ENCODE measurements at places on chromosomes 2 and 18.

DNA sequence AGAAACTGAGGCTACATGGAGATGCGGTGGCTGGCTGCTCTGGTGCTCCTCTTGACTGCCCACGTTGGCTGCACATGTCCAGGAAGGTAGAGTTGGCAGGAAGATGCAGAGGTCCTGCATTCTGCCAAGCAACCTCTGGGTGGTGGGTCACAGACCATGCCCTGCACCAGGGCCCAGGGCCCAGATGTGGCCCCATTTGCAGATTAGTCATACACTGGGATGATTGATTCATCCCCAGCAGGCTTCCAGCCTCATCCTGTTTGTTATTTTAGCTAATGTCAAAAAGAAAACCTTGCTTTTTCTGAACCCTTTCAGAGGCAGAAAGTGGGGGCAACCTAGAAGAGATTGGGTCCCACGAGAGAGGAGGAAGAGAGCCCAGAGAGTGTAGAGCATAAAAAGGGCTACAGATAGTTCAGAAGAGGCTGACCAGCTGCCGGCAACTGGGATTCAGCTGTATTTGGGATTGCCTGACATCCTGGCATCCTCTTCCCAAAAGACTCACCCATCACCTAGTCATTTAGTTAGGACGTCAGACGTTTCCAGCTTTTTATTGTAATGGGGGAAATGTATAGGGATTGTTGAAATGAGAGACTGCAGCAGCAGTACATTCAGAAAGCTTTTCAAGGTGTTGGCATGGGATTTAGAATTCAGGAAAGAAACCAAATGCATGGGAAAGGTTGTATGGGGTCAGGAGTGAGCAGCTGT, 101.9 kb downstream of the CTIF start:
- DNase-seq, result no peak

GRCh38 chr2:210562502-210563080, 6.2 kb downstream of the CPS1 start:
- no peak for DNase-seq

GRCh38 chr18:31303771-31304170, 14.2 kb upstream of the DSG1 start:
- no peak for DNase-seq

- no peak for DNase-seq
These were observed 533.6 kb upstream of the FSHR start for GRCh38 chr2:49687918-49688317.

DNA sequence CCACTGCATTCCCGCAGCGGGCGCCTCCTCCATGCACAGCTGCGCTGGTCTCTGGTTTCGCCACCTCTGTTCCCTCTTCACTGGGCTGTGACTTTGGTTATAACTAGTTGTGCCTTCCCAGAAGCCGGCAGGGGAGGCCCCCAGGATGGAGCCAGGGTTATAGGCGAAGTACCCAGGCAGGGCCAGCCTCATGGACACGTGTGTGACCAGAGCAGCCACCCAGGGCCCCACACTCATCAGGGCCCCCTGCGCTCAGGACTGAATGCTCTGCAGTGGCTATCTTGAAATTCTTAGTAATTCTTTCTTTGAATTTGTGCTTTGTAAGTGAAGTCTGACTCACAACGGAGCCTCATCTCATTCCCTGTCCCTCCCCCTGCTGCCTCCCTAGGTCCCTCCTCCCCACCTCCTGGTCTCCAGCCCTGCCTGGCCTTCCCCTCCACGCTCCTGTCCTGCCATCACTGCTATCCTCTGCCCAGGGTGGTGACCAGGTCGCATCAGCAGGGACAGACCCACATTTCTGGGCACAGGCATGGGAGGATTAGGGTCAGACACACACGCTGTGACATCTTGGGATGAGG, 38.1 kb upstream of the LBH start:
- DNase-seq, result no peak

- DNase-seq, result no peak
These were observed 4.9 kb upstream of the IL1B start for GRCh38 chr2:112841295-112842044.

GRCh38 chr2:239400596-239401066, at the start of gene HDAC4:
Gene HDAC4 (minus strand): TSS chr2:239401020. CDS start chr2:239352699, 48,321 bp downstream.
- DNase-seq, result no peak

DNA sequence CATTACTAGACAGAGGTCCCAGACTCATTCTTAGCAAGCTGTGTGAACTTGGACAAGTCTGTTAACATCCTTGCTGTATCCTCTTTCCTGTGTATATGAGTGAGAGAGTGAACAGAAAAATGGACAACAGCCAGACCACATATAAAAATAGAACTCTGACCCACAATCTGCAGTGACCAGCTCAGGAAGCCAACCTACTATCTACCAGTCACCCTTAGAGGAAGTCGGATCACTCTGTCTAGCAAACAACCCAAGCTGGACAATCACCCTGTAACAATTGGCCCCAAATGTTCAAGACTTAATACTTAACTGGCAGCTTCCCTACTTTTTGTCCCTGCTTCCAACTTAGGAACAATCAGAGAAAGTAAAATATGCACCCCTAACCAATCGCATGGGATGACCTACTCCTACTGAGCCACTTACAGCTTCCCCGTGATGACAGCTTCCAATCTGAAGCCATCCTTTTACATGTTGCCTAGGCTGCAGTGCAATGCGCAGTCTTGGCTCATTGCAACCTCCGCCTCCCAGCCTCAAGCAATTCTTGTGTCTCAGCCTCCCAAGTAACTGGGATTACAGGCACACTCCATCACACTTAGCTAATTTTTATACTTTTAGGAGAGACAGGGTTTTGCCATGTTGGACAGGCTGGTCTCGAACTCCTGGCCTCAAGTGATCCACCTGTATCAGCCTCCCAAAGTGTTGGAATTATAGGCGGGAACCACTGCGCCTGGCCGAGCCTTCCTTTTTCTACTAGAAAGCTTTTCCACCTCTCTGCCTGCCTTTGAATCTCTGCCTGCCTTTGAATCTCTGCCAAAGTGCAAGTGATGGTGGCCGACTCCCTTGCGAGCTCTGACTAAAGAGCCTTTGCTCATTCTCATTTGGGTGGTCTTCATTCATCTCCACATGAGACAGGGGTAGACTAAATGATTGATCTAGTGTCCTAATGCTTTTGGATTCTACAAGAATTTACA, 158.3 kb upstream of the NDUFV2 start:
- no peak for DNase-seq

- DNase-seq, result no peak
These were observed 30.1 kb upstream of the EPC2 start for GRCh38 chr2:148614322-148615049.

- no peak for DNase-seq
These were observed 1.3 kb downstream of the R3HDM1 start for GRCh38 chr2:135532581-135532980.

DNA sequence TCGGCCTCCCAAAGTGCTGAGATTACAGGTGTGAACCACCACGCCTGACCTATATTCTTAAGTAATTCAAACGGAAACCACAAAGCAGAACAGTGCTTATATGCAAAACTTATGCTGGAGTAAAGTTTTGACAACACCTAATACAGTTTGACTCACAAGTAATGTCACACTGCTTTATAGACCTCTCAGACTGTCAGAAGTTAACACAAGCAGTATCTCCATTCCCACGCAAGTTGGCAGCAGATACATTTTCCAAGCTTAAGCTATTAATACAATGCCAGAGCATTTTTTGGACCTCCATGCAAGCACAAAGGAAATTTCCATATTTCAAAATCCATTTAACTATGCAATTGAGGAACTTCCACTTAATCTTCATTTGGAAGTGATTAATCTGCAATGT, 21.0 kb upstream of the SANBR start:
- no peak for DNase-seq

GRCh38 chr18:21489919-21490495, 110.5 kb downstream of the ESCO1 start:
- DNase-seq, result no peak

DNA sequence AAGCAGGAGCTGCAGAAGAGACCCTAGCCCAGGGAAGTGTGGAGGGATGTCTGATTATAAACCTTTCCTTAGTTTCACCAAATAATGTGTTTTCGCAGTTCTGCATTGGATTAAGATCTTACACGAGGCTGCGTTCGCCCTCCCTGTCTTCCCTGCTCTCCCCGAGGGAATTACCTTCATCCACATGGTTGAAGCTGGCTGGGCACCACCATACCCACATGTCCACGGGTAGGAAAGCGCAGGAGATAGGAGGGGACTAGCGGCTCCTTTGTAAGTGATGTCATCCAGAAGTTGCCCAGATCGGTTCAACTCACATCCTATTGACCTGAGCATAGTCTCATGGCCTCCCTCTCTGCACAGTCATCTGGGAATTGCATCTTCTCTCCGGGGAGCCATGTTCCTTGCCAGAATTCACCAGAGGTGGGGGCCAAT, 1.1 kb downstream of the TTL start:
- DNase-seq, result no peak

- no peak for DNase-seq
These were observed 19.3 kb upstream of the CHMP1B start for GRCh38 chr18:11831921-11832320.

- no peak for DNase-seq
These were observed 41.8 kb downstream of the CCDC102B start for GRCh38 chr18:68839701-68840100.

DNA sequence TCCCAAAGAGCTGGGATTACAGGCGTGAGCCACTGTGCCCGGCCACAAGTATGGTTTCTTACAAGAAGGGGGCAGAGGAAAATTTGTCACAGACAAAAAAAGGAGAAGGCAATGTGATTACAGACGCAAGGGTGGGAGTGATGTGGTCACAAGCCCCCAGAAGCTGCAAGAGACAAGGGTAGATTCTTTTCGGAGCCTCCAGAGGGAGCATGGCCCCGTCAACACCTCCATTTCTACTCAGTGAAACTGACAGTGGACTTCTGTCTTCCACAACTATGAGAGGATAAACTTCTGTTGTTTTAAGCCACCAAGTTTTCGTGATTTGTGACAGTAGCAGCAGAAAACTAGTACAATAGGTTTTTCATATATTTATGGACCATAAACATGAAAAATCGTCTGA, 2.1 kb upstream of the TCF7L1 start:
- no peak for DNase-seq

DNA sequence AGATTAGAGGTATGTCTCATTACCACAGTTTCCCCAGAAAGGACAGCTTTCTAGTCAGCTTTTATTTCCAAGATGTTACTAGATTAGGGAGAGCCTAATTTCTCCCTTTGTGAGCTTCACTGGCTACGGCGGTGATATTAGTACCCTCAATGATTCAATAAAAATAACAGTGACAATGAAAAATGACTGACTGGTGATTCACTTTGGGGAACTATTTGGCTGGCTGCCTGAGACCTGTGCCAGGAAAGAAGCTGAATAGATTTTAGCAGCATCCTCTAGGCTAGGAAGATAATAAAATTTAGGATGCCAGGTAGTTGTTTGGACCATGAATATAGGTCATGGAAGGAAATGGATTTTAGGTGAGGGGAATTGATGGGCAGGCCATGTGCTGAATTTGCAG, 178.7 kb downstream of the FMNL2 start:
- DNase-seq, result no peak

GRCh38 chr2:3488855-3489763, 30.2 kb downstream of the ADI1 start:
- DNase-seq, result no peak

DNA sequence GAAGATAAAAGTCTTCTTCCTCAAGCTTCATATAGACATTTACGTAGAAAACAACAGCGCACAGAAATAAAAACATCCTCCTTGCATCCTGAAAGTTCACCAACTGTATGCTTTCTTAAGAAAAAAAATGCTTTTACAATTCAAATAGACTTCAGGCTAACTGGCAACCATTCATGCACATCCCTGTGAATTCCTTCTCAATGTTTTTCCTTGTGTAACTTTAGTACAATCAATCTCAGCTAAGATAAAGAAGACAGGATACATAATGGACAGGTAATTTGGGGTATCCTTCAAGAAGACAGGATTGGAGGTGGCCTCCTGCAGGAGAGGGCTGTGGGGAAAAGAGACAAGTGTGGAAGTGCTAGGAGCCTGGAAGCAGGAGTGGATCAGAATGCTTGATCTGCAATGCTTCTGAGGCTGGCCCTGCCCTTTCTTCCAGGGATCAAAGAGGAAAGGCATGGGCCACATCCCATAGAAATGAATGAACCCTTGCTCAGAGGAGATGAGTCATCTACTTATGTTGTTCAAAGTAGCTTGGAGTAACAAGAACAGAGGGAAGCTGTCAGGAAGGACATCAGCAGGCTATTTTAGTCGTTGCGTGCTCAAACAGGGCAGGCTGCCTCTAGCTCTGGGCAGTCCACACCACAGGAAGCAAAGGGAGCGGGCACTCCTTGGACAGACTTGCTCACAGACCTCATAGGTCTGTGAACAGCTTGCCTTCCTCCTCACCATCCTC, 126.6 kb downstream of the TMEM131 start:
- no peak for DNase-seq

DNA sequence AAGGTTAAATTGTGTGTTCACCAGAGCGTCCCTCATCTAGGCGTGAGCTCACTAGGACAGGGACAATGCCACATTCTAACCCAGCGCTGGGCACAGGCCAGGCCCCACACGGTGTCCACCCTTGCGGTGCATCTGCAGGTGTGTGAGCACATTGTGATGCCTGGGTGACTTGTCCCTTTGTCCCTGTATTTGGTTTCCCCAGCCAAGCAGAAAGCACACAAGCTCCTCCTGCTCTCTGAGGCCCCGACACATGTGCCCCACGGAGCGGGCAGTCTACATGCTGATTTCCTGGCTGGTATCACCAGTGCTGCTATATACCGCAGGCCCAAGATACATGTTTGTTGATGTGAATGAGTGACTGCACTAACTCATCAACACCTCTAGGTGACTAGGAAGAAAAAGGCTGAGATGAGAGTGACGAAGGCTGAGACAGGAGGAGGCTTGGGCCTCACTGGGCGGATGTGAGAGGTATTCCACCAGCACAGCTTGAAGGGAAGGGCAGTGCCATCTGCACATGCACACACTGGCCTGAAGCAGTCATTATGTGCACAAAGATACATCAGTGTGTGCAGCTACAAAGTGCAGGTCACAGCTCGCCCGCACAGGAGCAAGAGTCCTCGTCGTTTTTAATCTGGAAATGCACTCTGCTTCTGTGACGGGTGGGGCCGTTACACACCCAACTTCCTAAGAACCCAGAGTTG, 205.9 kb downstream of the EIPR1 start:
- DNase-seq, result no peak

DNA sequence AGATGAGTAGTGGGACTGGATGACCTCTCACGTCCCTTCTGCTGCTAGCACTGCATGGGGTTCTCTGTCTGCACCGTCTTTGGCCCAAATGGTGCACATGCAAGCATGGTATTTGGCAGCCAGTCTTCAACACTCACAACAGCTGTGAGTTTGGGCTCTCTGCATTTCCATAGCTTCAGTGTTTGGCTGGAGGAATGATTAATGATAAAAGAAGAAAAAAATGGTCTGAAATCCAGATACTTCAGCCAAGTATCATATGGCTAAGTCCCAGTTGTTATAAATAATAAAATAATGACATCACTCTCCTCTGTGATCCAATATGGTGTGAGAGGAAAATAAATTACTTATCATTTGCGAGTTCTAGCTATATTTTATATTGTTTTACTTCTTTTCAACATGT, 173.3 kb downstream of the DCDC2C start:
- no peak for DNase-seq

- no peak for DNase-seq
These were observed 244.2 kb upstream of the SALL3 start for GRCh38 chr18:78735131-78736014.
